ENCODE measurements at places on chromosomes 7 and 10.
A peak's percentile ranks its signal among the peaks of the same experiment; 100 is the strongest.

DNA sequence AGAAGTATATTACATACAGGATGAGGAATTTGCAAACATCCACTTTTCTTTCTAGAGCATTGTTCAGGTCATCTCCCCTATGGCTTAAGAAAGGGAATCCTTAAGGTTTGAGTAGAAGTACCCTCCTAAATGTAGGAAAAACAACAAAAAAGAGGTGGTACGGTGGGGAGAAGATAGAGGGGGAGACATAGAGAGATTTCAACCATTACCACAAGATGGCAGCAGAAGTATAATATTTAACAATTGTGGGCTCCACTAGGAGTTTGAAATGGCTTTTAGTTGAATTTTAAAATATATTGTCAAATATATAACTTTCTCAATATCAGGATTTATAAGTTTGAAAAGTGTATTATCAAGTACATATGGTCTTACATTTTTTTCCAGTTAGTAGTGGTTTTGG, 72.7 kb upstream of the PRKG1 start:
- DNase-seq, result no peak

- DNase-seq, result no peak
Measured at GRCh38 chr7:159118197-159118595, 26.5 kb downstream of the VIPR2 start.

- DNase-seq, result no peak
Measured at GRCh38 chr10:124680675-124681074, 63.5 kb downstream of the FAM53B start.

DNA sequence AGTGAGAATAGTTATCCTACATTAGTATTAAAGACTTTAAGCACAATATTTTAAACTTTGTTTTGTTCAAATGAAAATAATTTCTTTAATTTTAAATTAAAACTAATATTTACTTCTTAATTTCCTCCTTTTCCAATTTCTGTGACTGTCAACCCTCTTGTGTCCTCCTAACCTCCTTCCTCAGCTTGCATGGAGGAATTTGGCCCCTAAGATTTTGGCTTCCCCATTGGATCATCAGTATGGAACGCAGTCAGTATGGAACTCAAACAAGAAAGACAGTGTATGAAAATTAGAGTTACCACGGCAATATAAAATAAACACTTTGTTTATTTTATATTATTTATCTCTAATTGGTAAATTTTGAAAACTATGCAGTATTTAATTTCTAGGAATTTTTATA, 91.2 kb downstream of the CYP51A1 start:
- DNase-seq, result no peak

DNA sequence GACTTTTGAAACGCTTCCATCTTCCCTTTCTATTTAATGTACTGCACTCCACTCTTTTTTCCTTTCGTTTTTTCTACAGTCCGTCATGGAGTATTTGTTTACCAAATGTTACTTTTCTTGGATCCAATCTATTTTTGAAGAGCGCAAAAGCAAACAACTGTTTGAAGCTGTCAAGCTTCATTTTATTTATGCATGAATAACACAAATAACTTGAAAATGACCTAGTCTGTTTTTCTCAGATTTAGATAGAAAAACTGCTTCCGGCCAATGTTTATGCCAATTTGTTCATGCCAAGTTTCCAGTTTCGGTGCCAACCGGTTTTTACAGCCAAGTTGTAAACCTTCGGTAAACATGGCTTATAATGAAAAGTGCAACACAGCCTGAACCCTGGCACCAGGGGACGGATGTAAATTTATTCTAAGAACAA, 150.9 kb upstream of the KLF6 start:
- no peak for DNase-seq

DNA sequence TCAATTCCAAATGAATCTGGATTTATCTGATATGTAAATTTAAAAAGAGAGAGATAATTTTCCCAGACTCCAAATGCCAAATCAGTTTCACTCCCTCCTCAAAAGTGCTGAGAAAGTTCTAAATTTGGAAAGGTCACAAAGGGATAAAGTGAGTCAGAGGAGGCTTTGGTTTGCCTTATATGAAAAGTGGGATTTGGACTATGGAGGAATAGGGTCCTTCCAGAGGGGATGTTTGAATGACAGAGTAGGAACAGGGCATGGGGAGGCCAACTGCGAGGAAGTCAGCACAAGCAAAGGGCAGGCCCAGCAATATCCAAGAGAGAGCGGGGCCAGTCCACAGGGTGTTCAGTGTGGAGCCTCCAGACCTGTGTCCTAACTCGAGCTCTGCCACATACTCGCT, 9.8 kb upstream of the FAS start:
- no peak for DNase-seq

- no peak for DNase-seq
Measured at GRCh38 chr7:30897770-30898169, 13.9 kb upstream of the AQP1 start.

- DNase-seq, result no peak
Measured at GRCh38 chr7:116806046-116806944, 56.1 kb upstream of the CAPZA2 start.

DNA sequence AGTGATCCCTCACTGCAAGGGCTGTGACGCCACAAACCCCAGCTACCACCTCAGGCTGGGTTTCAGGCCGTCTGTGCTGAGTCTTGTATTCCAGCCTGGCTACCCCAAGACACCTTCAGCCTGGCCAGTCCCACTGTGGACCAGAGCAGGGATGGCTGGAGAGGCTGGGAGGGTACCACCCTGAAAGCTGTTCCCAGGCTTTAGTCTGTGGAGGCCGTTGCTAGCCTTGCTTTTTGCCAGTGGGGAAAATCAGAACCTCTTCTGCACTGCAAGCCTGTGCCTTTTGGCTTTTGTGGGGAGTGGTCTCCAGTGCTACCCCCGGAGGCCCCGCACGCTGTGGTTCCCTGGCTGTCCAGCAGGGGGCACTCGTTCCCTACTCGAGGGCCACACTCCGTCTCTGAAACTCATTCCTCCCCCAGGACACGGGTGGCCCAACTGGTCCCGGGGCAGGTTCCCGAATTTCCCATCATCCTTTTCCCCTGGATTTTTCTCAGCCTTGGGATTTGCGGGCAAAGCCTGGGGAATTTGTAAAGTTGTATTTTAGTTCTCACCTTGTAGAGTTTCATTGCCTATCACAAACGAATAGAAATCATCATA, 128.4 kb upstream of the BTBD16 start:
- DNase-seq, result no peak

DNA sequence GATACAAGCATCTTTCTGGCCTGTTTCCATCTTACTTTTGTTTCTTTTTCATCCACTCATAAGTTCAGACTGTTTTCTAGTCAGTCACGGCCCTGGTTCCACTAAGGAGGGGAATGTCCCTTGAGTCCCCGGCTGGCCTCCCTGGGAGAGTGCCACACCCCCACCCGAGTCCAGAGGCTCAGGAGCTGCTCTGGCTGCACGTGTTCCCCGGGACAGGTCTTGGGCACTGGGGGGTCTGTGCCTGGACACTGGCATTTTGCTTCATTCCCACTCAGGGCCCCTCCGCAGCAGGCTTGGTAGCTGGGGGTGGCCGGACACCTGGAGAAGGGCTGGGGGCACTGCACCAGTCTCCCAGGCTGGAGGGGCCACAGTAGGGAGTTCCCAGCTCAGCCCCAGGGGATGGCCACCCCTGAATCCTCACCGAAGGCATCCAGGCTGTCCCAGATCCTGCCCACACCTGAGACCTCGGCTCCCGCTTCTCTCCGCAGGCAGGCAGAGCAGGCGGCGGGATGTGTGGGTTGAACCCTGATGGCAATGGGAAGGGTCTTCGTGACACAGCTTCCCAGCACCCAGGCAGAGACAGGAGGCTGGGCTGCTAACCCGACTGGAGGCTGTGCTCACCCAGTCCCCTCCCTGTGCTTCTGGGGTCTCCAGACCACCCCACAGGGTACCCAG, 92.3 kb downstream of the BMS1 start:
- DNase-seq, result no peak

DNA sequence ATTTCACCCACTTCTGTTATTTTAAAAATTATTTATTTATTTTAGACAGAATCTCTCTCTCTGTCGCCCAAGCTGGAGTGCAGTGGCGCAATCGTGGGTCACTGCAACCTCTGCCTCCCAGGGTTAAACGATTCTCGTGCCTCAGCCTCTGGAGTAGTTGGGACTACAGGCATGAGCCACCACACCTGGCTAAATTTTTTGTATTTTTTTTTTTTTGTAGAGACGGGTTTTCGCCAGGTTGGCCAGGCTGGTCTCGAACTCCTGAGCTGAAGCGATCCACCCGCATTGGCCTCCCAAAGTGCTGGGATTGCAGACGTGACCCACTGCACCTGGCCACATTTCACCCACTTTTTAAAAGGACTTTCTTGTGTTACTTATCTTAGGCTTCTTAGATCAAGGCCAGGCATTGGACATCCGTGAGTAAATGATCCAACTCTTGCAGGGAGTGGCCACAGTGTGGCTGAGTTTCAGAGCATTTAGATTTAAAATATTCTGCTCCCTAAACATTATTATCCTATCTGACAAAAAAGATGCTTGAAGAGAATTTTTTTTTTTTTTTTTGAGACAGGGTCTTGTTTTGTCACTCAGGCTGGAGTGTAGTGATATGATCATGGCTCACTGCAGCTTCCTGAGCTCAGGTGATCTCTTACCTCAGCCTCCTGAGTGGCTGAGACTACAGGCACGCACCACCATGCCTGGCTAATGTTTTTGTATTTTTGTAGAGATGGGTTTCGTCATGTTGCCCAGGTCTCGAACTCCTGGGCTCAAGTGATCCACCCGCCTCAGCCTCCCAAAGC, 14.4 kb downstream of the SNX10 start:
- no peak for DNase-seq

- DNase-seq, result no peak
Measured at GRCh38 chr7:99653754-99654153, 26.0 kb downstream of the CYP3A5 start.

- no peak for DNase-seq
Measured at GRCh38 chr7:105623378-105623777, 42.1 kb upstream of the EFCAB10 start.

DNA sequence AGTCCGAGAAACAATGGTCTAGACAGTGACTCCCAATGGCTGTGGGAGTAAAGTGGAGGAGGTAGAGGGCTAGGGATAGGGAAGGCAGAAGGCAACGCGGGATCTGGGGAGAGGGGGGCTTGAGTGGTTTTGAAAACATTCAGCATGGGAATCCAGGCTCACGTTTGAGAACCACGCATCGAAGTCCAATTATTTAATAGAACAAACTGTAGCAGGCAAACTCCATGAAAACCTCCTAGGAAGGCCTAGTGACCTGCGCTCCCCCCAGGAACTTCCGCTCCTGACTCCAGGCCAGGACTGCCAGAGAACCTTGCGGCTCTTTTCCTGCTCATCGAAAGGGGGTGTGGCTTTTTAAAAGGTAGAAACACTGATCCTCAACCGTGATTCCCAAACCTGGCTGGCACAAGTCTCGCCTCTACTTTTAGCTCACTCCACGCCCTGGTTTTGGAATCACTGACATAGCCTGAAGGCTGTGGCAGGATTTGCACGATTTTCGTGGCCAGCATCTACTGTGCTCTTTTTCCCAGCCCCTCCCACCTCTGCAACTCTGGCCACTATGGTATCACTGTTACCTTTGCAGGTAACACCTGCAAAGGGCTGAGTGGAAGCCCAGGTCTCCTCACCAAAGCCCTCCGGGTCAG, 43.4 kb downstream of the MYOF start:
- no peak for DNase-seq

- no peak for DNase-seq
Measured at GRCh38 chr10:11849911-11850310, 26.8 kb downstream of the PROSER2 start.

- DNase-seq, result no peak
Measured at GRCh38 chr10:30697806-30698205, 68.3 kb upstream of the LYZL2 start.

GRCh38 chr10:44180321-44181168, 204.4 kb downstream of the CXCL12 start:
- no peak for DNase-seq

DNA sequence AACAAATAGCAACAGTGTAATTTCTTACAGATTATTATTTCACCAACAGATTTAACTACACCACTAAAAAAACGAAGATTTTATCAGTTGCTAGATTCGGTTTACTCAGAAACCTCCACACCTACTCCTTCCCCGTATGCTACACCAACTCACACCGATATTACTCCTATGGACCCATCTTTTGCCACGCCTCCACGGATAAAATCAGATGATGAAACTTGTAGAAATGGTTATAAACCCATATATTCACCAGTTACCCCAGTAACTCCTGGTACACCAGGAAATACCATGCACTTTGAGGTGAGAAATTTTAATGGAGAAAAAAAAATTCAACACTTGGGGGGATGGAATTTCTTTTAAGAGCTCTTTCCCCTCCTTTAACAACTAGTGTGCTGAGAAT, 92.5 kb downstream of the KMT2E start:
- DNase-seq, result no peak

GRCh38 chr7:135233570-135233969, at the start of gene STRA8:
TSS of gene STRA8 (plus strand) at chr7:135233838. CDS start at chr7:135240525, 6,687 bp downstream.
- DNase-seq, result no peak

GRCh38 chr7:16669581-16669980, 23.6 kb downstream of the BZW2 start:
- no peak for DNase-seq

- DNase-seq, result peak; percentile 81
Measured at GRCh38 chr10:80187465-80188409, 17.6 kb downstream of the ANXA11 start.

GRCh38 chr7:1969459-1970284, 263.1 kb downstream of the MAD1L1 start:
- no peak for DNase-seq

DNA sequence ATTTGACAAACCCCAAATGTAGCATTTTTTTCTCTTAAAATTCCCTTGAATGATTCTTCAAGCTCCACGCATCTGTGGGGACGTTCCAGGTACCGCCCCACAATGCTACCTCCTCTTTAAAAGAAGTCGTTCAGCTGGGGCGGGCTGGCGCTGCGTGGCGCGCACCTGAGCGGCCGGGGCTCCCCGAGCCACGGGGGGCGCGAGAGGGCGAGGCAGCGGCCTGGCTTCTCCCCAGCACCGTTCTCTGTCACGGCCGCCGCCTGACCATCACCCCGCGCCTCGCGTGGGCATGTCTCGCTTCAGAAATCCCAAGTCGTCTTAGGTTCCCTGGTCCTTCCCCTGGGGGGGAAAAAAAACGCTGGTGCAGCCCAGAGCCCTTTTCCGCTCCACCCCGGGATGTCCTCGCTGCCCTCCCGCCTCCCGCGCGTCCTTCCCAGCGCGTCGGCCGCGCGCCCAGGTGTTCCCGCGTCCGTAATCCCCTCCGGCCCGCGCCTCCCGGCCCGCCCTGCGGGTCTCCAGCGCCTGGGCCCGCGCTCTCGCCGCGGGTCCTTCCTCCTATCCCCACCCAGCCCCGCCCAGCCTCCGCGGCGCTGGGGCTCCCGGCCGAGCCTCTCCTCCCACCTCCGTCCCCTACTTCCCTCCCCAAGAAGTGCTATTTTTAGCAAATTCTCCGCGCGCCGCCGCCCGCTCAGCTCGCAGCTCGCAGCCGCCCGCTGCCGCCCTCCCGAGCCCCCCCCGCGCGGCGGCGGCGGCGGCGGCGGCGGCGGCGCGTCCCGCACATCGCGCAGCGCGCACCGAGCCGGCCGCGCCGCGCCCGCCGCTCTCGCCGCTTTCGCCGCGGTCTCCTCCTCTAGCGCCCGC, 58.7 kb upstream of the PRPS1L1 start:
- no peak for DNase-seq

- DNase-seq, result no peak
Measured at GRCh38 chr7:17158261-17158660, 140.2 kb upstream of the AHR start.
